Naive thymus-derived CD4-positive, alpha-beta T cell (primary cell): ENCODE measurements at places on chromosomes 6 and 20. TPM values are rescaled to one million over a fixed set of nuclear protein-coding genes. Genes with fewer than 3 reads are reported as not detected.
A peak's percentile ranks its signal among the peaks of the same experiment; 100 is the strongest.

GRCh38 chr6:143612186-143612585 is 65.6 kb upstream of the PHACTR2 start:
- H3K27me3 ChIP-seq = no peaks in the 10 kb centered on the region
- H3K4me3 ChIP-seq = no peak overlapping the region

DNA sequence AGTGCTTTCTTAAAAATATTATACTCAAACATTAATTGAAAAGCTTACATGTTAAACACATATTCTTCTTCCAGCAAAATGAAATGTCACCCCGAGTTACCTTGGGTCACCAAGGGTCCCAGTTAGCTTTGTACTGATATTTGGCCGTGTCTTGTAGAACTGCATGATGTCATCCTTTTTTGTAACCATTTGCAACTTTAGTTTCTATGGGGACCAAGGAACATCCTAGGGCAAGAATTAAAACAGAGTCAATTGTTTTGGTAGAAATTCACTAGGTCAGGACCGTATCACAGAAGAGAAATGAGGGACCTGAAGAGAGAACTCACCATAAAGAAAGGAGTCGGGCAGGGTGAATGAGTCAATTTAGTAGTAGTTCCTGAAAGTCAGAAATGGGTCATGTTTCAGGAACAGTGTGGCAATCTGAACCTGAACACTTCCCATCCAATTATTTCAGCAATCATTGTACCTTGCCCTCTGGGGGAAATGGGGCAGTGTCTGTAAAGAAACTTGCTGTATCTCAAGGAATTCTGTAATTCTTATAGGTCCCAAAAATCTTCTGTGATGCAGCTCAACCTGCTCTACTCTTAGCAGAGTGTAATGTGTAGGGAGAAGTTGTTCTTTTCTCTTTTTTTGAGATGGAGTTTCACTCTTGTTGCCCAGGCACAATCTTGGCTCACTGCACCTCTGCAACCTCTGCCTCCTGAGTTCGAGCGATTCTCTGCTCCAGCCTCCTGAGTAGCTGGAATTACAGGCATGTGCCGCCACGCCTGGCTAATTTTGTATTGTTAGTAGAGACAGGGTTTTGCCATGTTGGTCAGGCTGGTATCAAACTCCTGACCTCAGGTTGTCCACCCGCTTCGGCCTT is 5.3 kb upstream of the AKAP7 start:
- no peak for DNase-seq
- no peak overlapping the region for H3K4me3 ChIP-seq
- no peak overlapping the region for H3K27ac ChIP-seq

DNA sequence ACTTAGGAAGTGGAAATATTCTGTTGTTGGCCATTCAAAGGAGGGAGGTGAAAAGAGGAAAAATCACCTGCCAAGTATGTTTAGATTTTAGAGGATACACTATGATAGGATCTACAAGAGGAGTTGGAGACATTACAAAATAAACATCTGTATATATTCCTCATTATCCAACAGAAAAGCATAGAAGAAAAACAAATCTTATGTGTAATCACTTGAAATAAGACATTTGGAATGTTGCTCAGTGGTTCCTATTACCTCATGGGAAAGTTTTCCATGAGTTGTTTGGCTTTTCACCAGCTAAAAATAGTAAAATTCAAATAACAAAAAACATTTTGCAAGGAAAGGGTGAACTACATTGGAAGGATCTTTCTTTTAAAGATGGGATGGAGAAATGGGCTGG is 76.7 kb upstream of the CARMIL1 start:
- no peaks in the 10 kb centered on the region for H3K4me1 ChIP-seq
- no peak overlapping the region for H3K27ac ChIP-seq
- no peak overlapping the region for H3K4me3 ChIP-seq
- H3K36me3 ChIP-seq = no peaks in the 10 kb centered on the region
- no peaks in the 10 kb centered on the region for H3K27me3 ChIP-seq

DNA sequence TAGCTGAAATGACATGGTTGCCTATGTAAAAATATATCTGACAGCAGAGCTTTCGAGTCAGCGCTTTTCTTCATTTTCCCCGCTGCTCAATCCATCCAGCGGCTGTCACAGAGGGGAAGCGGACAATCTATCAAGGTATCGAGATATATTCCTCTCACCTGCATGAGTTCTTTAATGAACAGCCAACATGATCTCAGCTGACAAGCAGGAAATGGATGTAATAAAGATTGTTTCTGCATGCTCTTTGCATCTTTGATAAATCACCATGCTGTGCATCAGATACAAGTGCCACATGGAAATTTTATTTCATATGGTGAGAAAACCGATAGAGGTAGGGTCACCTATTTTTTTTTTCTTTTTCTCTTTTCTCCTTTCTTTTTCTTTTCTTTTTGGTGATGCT is 602.3 kb upstream of the MMS22L start:
- H3K4me1 ChIP-seq = no peaks in the 10 kb centered on the region
- no peak overlapping the region for H3K27ac ChIP-seq
- no peaks in the 10 kb centered on the region for H3K27me3 ChIP-seq
- no peaks in the 10 kb centered on the region for H3K36me3 ChIP-seq

DNA sequence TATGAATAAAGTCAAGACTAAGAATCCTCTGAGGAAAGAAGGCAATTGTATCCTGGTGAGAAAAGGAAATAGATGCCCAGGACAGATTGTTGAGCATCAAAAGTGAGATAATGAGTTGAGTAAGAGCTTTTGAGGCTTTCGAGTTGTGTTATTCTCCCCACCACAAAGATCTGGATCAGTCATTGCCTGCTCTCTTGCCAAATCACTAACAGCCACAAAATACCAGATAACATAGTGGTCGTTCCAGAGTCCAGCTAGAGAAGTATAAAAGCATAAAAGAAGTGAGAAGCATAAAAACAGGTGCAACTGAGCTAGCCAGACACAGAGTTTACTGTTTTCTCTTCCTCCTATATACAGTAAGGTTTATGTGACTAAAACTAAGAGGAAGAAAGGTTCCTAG is 4.9 kb downstream of the SPINT4 start:
- no peak overlapping the region for H3K4me3 ChIP-seq
- no peaks in the 10 kb centered on the region for H3K27me3 ChIP-seq
- no peaks in the 10 kb centered on the region for H3K4me1 ChIP-seq

DNA sequence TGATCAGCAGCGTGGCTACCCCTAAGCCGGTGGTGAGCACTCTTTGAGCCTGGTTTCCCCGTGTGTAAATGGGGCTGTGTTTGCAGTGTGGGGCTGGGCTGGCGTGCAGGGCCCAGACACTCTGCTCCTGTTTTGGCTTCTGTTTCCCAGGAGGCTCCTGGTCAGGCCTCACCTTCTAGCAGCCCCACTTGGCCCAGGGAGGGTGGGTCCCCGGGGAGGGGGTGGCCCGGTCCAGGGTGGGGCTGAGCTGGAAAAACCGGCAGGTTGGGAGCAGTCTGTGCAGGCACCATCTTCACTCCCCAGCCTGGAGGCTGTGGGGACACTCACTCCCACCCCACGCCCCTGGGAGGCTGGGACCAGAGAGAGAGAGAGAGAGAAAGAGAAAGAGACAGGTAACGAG is 25.3 kb downstream of the CEBPB start:
- H3K4me1 ChIP-seq = peaks cover 7% of the 10 kb centered on the region
- no peaks in the 10 kb centered on the region for H3K27me3 ChIP-seq
- DNase-seq = no peak

DNA sequence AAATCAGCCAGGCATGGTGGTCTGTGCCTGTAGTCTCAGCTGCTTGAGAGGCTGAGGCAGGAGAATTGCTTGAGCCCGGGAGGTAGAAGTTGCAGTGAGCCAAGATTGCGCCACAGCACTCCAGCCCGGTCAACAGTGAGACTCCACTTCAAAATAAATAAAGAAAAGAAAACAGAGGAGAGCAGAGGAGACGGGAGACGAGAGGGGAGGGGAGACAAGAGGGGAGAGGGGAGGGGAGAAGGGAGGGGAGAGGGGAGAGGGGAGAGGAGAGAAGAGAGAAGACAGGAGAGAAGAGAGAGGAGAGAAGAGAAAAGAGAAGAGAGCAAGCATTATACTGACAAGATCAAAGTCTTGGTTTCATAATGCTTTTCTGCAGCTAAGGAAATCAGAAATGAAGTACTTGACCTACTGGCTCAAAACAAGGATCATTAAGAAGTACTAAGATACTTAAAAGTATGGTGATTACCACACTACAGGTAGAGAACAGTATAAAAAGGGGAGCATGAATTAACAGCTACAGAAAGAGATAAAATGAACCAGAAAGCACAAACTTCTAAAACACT is 30.5 kb downstream of the FAM8A1 start:
- peaks cover 27% of the 10 kb centered on the region for H3K4me1 ChIP-seq
- H3K36me3 ChIP-seq = peaks cover 5% of the 10 kb centered on the region
- no peak overlapping the region for H3K4me3 ChIP-seq
- H3K27me3 ChIP-seq = no peaks in the 10 kb centered on the region

DNA sequence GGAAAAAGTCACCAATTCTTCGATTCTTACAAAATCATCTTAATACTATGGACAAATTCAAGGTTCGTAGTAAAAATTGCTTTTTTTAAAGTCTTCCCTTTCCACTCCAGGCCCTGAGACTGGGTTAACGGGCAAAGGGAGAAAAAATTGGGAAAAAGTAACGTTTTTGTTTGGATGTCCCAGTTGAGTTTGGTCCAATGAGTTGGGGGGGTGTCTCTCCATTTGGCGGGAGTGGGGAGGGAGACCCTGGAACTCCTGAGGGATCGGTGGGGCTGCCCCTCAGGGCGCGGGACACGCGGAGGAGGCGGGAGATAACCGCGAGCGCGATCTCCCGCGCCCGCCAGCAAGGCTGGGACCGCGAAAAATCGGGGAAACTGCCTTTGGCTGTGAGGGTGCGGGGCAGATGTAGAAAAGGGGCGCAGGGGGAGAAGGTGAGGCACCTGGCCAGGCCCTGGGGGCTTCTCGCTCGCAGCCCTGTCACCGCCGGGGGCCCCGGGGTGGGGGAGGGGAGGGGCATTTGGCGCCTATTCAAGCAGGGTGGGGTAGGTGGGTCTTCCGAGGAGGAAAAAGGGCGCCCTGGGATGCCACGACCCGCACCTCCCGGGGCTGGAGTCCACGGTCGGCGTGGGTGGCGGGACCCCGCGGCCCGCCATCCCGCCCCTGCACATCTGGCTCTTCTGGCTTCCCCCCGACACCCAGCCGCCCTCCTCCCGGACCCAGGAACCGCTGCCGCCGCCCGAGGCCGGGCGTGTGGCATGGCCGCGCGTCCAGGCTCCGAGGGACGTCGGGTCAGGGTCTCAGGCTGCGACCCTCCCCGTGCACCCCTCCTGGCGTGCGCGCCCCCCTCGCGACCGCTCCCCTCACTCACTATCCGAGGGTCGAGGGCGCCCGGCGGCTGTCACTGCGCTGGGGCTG is 595 bp downstream of the FBXO5 start:
- no peak for DNase-seq
- H3K27me3 ChIP-seq = no peaks in the 10 kb centered on the region
- peaks cover 10% of the 10 kb centered on the region for H3K4me1 ChIP-seq
- no peak overlapping the region for H3K27ac ChIP-seq
- no peaks in the 10 kb centered on the region for H3K36me3 ChIP-seq
- H3K4me3 ChIP-seq = peak overlapping the region; percentile 94

DNA sequence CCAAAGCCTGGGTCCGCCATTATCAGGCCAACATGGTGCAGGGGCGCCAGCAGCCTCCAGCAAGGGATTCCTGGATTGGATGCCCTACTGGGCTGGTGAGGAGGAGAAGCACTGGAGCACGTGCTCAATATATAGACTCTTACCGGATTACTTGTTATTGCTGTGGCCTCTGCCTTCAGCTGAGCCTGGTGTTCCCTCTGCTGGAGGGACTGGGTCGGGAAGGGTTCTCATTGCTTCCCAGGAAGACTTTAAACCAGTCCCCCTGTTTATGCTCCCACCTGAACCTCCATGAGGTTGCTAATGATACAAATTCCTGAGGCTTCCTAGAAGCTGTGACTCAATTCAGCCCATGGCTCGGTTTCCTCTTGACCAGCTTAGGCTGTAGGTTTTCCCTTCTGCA is 186.7 kb upstream of the ARID1B start:
- no peaks in the 10 kb centered on the region for H3K4me1 ChIP-seq
- DNase-seq = no peak
- H3K27ac ChIP-seq = no peak overlapping the region
- H3K36me3 ChIP-seq = no peaks in the 10 kb centered on the region
- no peaks in the 10 kb centered on the region for H3K27me3 ChIP-seq

DNA sequence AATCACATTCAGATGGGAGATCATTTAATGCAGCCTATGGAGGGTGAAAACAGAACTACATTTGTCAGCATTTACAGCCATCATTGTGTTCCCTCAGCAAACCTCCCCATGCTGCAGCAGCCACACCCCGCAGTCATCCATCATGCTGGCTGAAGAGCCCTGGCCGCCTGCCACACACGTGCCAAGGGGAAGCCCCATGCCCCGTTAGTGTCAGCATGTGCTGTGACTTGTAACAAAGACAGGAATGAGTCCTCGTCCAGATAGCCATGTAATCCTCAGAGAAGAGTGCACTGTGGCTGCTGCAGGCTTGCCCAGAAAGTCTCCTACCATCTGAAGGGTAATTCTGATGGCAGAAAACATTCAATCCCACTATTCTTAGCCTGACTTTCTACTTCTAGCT is 1097.8 kb downstream of the KIF16B start:
- no peak overlapping the region for H3K27ac ChIP-seq
- no peak overlapping the region for H3K4me3 ChIP-seq
- H3K27me3 ChIP-seq = no peaks in the 10 kb centered on the region
- no peaks in the 10 kb centered on the region for H3K36me3 ChIP-seq

DNA sequence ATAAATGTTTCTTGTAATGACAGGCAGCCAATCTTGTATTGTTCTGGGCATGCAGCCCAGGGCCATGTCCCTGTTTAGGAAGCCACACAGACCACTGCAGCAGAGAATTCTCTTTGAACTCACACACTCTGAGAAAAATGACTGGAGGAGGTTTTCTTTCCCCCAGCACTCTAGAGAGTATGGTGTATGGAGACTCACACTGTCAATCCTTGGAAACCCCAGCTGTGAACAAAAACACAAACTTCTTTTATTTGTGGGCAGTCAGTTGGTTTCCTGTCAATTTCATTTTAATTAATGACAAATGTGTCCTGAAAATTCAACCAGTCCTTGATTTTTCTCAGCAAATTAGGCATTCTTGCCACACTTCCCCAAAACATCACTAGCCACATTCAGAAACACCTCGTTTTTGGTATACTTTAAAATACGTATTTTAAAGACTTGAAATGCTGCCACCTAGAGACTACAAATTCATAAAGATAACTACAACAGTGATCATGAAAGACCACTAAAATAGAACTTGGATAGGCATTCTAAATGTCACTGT is 52.9 kb upstream of the UFL1 start:
- no peaks in the 10 kb centered on the region for H3K36me3 ChIP-seq
- no peak for DNase-seq
- H3K4me1 ChIP-seq = peaks cover 16% of the 10 kb centered on the region
- H3K4me3 ChIP-seq = no peak overlapping the region
- no peak overlapping the region for H3K27ac ChIP-seq

GRCh38 chr20:15889061-15889460 is 684.2 kb downstream of the KIF16B start:
- no peaks in the 10 kb centered on the region for H3K4me1 ChIP-seq
- no peak overlapping the region for H3K27ac ChIP-seq
- no peaks in the 10 kb centered on the region for H3K27me3 ChIP-seq
- H3K36me3 ChIP-seq = no peaks in the 10 kb centered on the region

Gene CST2
- not detected for total RNA-seq
